Nephron progenitor cell (in vitro differentiated cells): ENCODE measurements at places on chromosomes 5 and 9.

- H3K4me1 ChIP-seq, result peaks cover 9% of the 10 kb centered on the region
- no peaks in the 10 kb centered on the region for H3K36me3 ChIP-seq
- DNase-seq, result no peak
- no peak overlapping the region for H3K27ac ChIP-seq
- no peak overlapping the region for H3K4me3 ChIP-seq
- H3K27me3 ChIP-seq, result peaks cover 20% of the 10 kb centered on the region
Observed at GRCh38 chr9:107653263-107653821, 163.8 kb upstream of the KLF4 start.

GRCh38 chr9:93657331-93658111 lies 81.1 kb downstream of the PHF2 start:
- peaks cover 3% of the 10 kb centered on the region for H3K27me3 ChIP-seq
- no peaks in the 10 kb centered on the region for H3K4me1 ChIP-seq
- H3K27ac ChIP-seq, result peak overlapping the region; percentile 42
- H3K4me3 ChIP-seq, result no peak overlapping the region
- H3K36me3 ChIP-seq, result peaks cover 13% of the 10 kb centered on the region

DNA sequence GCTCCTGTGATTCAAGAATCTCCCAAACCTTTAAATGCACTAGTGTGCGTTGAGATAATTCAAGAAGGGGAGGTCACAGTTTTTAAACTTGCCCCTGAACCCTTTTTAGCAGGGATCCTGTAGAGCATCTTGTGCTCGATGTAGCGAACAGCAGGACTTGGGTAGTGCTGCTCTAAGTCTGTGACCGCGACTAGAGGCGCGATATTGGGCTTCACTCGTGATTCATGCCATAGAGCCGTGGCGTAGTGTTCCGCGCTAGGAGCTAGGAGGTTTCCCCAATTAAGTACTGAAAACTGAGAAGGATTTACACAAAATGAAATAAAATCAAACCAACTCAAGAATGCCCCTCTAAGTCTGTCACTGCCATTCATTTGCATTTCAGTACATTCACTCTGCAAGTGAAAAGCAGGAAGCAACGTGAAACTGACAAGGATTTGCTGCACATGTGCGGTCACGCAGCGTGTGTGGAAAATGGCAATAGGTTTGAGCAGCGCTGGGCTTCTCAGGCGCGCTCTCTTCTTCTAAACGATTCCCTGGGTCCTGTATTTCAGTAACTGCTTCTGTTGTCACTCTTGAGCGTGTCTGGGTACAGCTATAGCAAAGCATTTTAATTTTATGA lies 1135.9 kb upstream of the WWC1 start:
- no peaks in the 10 kb centered on the region for H3K36me3 ChIP-seq
- H3K27ac ChIP-seq, result no peak overlapping the region
- no peak for DNase-seq
- H3K4me3 ChIP-seq, result no peak overlapping the region
- H3K27me3 ChIP-seq, result no peaks in the 10 kb centered on the region
- H3K4me1 ChIP-seq, result no peaks in the 10 kb centered on the region

- no peak overlapping the region for H3K4me3 ChIP-seq
- DNase-seq, result no peak
- peak overlapping the region; percentile 89 for H3K27ac ChIP-seq
- peaks cover 3% of the 10 kb centered on the region for H3K27me3 ChIP-seq
- H3K4me1 ChIP-seq, result peaks cover 56% of the 10 kb centered on the region
Observed at GRCh38 chr5:14415698-14416074, 165.9 kb upstream of the OTULINL start.

GRCh38 chr5:180391276-180391675 lies 38.1 kb upstream of the GFPT2 start:
- H3K4me3 ChIP-seq, result no peak overlapping the region
- peaks cover 10% of the 10 kb centered on the region for H3K27me3 ChIP-seq
- no peak overlapping the region for H3K27ac ChIP-seq
- DNase-seq, result no peak

DNA sequence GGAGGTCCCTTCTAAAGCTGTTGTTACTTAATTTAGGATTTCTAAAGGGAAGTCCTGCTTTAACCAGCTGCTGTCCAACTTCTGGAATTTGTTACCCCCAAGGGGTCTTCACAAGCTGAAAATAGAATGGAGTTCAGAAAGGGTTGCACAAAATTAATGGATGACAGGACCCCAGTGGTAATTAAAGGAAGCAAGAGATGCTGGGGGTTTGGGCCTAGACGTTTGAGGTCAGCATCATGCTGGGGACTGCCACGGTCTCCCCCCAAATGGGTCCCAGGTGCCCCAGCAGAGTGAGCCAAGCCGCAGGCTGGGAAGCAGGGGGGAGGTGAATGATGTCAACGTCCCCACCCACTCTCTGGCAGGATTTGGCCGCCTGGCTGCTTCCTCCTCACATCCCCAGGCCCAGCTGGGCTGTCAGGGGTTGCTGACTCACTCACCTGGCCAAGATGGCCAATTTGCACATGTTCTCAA lies 97.5 kb upstream of the ARAP3 start:
- peak; percentile 34 for DNase-seq
- H3K4me3 ChIP-seq, result no peak overlapping the region
- H3K27me3 ChIP-seq, result peaks cover 9% of the 10 kb centered on the region

GRCh38 chr9:94139672-94140417 lies 55.6 kb downstream of the PTPDC1 start:
- H3K36me3 ChIP-seq, result no peaks in the 10 kb centered on the region
- H3K27ac ChIP-seq, result peak overlapping the region; percentile 53
- no peak for DNase-seq
